ENCODE measurements at places on chromosomes 7 and 10.

DNA sequence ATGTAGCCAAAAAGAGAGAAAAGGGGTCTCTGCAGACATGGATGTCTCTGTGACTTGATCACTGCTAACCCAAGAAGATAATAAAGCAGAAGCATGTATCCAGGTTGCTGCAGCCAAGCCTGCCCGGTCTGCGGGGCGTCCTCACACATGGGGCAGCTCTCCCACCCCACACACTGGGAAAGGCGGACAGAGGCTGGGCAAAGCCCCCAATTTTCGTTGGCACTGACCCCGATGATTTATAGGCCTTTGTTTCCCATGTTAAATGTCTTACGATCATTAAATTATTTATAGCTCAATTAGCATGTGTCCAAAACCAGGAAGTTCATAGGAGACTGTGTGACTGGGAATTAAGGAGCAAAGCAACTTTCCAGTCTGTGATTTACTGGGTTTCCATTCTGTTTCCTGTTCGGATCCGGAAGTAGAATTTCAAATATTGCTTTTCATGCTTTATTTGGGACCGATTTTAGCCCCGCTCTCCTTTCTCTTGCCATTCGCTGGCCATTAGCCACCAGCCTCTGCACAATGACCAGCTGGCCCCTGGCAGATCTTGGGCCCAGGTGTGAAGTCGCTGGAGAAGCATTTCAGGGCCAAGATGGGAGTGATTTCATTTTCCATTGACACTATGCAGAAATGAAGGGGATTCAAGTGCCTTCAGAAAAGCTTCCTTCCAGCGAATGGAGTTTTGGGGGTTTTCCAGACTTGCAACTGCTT lies 91.6 kb downstream of the EGFR start:
- DNase-seq = no peak

DNA sequence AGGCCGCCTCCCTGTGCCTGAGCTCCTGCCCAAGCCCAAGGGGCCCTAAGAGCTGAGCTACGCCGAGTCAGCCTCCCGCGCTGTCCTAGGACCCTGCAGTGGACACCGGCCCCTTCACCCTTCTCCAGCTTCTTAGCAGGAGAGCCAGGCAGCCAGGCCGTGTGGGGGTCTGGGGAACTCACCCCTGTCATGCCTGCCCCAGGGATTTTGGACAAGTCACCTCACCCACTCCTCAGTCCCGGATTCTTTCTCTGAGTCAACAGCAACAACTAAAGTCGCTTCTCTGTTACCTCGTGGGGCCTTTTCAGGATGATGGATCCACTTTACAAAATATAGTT lies 79.3 kb downstream of the MKI67 start:
- no peak for DNase-seq

- no peak for DNase-seq
Observed at GRCh38 chr7:97305589-97305988, 188.1 kb downstream of the SDHAF3 start.

- DNase-seq = no peak
Observed at GRCh38 chr7:116897661-116898060, 35.3 kb downstream of the CAPZA2 start.

DNA sequence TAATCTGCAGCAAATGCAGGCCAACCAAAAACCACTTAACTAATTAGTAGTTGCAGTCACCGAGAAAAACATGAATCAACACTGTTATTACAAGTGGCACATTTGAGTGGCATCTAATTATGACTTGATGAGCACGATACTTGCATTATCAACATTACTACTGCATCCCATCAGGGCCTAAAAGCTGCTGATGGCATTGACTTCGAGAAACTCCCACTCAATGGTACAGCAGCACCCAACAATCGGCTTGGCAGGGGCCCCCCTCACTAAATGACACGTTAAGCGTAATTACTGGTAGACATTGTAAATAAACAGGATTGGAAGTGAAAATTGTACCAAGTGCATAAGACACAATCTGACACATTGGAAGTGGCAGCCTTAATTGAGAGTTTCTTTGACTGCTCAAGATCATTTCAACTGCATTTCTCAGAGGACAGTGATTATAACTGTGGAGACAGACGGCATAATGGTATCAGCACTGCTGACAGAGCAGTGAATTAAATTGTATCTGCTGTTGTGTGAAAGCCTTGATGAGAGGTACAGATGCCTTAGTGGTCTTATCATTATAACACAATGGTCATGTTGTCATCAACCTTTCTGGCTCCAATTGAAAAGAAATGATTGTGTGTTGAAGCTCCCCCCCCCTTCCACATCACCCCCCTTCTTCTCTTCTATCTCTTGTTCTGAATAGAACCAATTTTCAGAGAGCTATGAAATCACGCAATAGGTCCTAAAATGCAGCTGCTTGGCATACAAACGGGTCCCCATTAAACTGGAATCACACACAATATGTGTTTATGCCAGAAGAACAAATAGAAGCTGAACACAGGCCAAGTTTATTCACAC lies 43.4 kb downstream of the SHTN1 start:
- DNase-seq = no peak

- DNase-seq = peak; percentile 20
Observed at GRCh38 chr7:36473454-36474282, 84.0 kb downstream of the ANLN start.

DNA sequence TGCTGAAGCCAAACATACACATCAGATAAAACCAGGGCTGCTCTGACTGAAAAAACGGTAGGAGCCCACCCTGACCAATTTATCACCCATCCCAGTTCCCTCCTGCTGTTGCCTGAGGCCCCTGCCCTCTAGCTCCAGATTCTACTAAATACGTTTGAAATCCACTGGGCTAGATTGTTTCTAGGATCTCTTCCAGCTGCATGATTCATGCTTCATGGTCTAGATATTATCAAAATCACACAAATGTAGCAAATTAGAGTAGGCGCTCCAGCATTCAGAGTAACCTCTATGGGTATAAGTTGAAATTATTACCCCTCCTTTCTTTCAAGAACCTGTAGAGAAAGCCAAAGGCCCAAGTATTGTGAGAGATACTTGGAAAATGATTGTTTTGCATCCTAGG lies 151.2 kb upstream of the FAM13C start:
- no peak for DNase-seq

GRCh38 chr10:1737222-1738061 lies at the start of gene ADARB2:
Gene ADARB2 (minus strand): TSS chr10:1737525.
- no peak for DNase-seq

- DNase-seq = no peak
Observed at GRCh38 chr10:63227207-63227895, 94.2 kb downstream of the NRBF2 start.

DNA sequence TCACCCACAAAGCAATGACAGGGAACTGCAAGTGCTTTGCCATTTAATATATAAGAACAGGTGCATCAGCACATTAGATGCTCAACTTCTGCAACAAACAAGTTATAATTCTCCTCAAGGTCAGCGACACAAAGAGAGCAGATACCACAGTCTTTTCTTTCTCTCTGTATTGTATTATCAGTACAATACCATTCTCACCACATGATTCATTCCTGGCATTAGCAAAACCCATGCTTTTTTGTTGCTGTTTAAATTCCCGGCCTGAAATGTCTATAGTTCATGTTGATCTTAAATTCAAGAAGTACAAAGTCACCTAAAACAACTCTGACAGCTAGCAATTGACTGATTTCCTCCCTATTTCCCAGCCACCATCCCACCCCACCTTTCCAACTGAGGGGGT lies 111.8 kb upstream of the FEZF1 start:
- no peak for DNase-seq

DNA sequence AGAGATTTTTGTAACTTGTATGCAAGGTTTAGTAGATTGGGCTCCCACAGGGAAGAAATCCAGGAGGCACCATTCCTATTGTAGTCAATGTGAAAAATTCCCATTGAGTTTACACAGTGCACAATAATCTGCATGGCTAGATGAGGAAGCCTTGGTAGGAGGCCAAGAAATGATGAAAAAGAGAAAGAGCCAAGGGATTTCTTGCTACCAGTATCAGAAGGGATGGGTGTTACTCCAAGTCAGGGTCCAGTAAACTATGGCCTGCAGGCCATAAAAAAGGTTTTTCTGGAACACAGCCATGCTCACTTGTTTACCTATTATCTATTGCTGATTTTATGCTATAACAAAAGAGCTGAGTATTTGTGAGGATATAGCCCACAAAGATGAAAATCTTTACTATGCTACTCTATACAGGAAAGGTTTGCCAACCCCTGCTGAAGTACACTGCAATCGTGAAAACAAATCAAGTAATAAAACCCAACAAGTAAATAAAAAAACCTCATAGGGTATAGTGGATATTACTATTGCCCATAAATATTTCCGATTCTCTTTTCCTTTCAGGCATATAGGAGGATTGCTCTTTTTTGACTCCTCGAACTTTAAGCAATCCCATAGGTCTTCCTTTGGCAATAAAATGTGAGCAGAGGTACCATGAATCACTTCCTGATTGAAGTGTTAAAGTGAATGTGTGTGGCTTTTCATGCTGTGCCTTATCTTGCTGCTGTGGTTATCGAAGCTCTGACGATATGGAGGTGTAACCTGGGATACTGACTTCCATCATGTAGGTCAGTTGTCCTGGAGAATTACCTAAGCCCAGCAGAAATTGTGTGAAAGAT lies 256.3 kb upstream of the MAGI2 start:
- DNase-seq = peak; percentile 47

- DNase-seq = no peak
Observed at GRCh38 chr7:39923091-39923490, 27.0 kb upstream of the CDK13 start.

DNA sequence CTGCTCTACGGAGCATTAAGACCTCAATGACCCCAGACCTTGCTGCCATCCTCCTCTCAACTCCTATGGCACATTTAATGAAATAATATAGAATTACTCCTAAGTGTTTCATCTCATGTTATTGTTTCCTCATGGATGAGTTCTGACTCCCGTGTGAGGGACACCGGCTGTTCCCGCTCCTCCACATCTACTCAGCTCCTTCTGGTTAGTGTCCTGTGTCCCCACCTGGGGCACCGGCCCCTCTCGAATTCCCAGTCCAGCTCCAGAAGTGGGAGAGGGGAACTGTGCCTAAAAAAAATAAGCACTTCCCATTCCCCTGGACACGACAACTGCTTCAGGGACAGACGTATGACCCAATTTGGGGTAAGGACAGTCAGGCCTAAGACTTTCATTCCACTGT lies 58.3 kb downstream of the PIP4K2A start:
- no peak for DNase-seq

DNA sequence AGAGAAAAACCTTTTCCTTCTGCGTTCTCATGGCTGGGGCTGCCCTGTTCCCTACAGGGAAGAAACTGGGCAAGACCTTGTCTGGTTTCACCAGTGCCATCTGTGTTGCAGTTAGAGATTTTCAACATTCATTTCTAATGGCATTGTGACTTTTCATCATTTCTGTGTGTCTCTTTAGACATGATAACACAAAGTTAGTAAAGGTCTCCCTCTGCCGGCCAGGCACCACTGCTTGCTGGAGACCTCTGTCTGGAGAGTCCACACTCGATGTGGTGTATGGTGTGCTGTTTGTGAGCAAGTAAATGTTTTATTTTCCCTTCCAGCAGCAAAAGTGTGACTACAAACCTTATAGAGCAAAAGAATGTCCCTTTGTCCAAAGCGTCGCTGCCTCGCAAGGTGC lies 213.5 kb downstream of the PAXIP1 start:
- peak; percentile 11 for DNase-seq

DNA sequence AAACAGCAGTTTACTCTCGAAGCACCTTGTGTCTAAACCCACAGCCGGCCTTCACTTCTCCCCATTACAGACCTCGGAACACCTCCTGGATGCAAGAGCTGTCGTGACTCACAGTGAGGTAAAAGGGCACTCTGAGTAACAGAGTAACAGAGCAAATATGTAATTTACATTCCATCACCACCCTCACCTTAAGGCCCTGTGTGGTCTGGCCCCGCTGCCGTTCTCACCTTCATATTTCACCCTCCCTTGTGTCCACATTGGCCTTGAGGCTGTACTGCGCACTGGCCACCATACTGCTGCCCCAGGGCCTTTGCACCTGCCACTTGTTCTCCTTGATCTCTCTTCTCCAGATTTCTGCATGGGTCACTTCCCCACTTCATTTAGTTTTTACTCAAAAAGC lies 12.6 kb downstream of the FFAR4 start:
- DNase-seq = no peak

- no peak for DNase-seq
Observed at GRCh38 chr10:78260680-78261079, 227.0 kb downstream of the RPS24 start.

- no peak for DNase-seq
Observed at GRCh38 chr7:142608630-142609428, 140.4 kb upstream of the PRSS1 start.

- no peak for DNase-seq
Observed at GRCh38 chr10:75682649-75683557, 251.5 kb downstream of the LRMDA start.

GRCh38 chr7:38950309-38950708 lies 27.4 kb upstream of the POU6F2 start:
- no peak for DNase-seq

DNA sequence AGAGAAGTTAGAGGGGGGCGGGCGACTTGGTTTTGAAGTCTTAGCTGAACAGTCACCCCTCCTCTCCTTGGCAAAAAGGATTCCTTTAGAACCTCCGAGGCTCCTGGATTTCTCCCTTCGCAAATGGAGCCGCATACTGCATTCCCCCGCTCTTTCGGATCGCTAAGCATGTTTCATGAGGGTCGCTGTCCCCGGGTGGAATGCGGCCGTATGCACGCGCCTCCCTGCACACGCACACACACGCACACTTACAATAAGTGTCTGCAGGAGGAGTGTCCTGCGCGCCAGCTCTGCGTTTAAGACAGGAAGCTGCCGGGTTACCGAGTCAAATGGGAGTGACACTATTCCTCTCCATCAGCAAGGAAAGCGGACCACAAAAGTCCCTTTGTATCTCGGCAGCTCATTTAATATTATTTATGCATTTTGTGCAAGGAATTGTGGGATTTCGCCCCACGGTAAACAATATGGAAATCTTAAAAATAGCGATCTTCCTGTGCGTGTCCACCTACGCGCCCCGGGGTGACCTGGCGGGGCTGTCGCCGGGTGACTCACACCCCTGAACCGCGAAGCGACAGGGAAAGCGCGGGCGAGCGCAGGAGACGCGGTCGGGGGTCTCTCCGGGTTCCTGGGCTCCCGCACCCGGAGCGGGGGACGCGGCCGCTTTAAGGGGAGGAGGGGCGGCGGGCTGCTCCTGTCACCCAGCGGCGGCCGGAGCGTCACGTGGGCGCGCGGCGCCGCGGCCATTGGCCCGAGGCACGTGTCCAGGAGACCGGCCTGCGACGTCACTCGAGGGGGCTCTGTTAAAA lies 988 bp upstream of the EN2 start:
- DNase-seq = peak; percentile 58
